GM12878 (cell line): ENCODE measurements at places on chromosomes 2 and 18. TPM values are rescaled to one million over a fixed set of nuclear protein-coding genes. Genes with fewer than 3 reads are reported as not detected.

The FOXD4L1 gene
- total RNA-seq = 0.16 TPM in 1 of 2 replicates, not detected in the other

The TPO gene
- total RNA-seq = not detected in 2 replicates

The RTP5 gene
- total RNA-seq = not detected in 2 replicates

The ARHGAP28 gene
- not detected in 2 replicates for total RNA-seq
